ENCODE measurements at places on chromosomes 6 and 20. TPM values are rescaled to one million over a fixed set of nuclear protein-coding genes. Genes with fewer than 3 reads are reported as not detected.

- H3K4me1 ChIP-seq = peaks cover 18% of the 10 kb centered on the region
- H3K4me3 ChIP-seq = no peak overlapping the region
- no peak for DNase-seq
- H3K27ac ChIP-seq = no peak overlapping the region
- H3K36me3 ChIP-seq = peaks cover 17% of the 10 kb centered on the region
Measured at GRCh38 chr6:7235712-7236305, 77.2 kb downstream of the SSR1 start.

DNA sequence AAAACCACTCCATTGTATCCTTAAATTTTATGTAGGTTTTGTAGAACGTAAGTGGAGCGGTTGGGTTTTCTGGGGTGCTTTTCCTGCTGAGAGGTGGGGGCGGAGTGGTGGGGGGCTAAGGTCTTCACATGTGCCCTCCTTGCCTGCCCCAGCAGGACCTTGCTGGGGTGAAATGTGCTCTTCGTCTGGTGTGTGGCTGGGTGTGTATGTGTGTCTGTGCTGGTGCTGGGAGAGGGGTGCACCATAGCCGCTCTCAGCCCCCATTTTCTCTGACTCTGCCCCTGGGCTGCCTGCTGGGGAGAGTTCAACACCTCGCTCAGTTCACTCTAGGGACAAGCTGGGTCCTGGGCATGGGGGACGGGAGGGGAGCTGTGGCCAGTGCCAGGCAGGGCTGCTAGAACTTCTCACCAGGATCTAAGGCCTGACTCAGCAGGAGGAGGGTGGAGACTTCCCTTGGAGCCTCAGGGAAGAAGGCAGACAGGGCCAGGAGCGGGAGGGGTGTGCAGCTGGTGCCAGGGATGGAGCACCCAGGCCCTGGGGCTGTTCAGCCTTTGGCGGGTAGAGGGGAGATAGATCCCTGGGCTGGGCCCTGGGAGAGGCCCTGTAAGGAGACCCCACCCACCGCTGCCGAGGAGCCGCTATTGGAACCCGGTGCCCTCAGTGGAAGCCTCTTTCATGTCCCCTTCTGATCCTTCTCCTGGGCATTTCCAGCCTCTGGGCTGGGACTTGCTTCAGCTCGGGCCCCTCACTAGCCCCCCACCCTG lies 4.8 kb downstream of the SOX18 start:
- peaks cover 22% of the 10 kb centered on the region for H3K27me3 ChIP-seq
- H3K27ac ChIP-seq = no peak overlapping the region
- no peak overlapping the region for H3K4me3 ChIP-seq
- no peak for DNase-seq

DNA sequence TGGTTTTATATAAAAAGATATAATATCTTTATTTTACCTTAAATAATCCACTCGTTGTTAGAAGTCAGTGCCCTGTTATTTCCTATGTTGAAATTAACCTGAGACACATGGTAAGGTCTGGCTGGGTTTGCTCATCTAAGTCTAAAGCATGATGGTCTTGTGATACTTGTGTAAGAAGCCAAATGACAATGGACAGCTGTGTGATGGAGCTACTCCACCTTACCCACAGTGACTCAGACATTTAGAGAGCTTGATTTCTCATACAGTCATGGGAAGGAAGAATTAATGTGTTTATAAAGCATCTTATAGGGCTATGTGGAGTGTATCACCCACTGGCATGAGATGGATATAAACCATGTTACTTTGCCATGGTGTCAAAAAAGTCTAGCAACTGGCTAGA lies 11.7 kb downstream of the CTCFL start:
- no peak for DNase-seq
- no peak overlapping the region for H3K4me3 ChIP-seq
- H3K36me3 ChIP-seq = no peaks in the 10 kb centered on the region

DNA sequence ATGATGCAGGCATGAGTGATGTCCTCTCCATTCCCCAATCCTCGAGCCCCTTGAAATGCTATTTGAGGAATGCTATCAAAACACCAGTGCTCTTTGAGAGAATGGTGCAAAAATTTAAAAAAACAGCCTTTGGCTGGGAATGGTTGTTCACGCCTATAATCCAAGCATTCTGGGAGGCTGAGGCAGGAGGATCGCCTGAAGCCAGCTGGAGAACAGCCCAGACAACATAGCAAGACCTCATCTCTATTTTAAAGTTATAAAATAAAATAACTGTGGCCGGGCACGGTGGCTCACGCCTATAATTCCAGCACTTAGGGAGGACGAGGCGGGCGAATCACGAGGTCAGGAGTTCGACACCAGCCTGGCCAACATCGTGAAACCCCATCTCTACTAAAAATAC lies 4.2 kb upstream of the VARS1 start:
- H3K4me1 ChIP-seq = peaks cover 26% of the 10 kb centered on the region
- H3K4me3 ChIP-seq = no peak overlapping the region
- DNase-seq = no peak
- H3K27me3 ChIP-seq = no peaks in the 10 kb centered on the region

Gene FOXA2
- total RNA-seq = not detected

Measured in activated naive CD8-positive, alpha-beta T cell treated with anti-CD3 and anti-CD28 coated beads for 36 hours (primary cell).